ENCODE measurements at places on chromosomes 16 and 17.

GRCh38 chr17:67107171-67107570 is 62.8 kb downstream of the CACNG1 start:
- DNase-seq, result no peak

GRCh38 chr16:89537549-89537925 is 22.9 kb upstream of the RPL13 start:
- no peak for DNase-seq

GRCh38 chr16:70290949-70291519 is 1.7 kb upstream of the AARS1 start:
- no peak for DNase-seq

- no peak for DNase-seq
Observed at GRCh38 chr17:29592850-29593551, at the start of gene ANKRD13B. Gene ANKRD13B (plus strand): TSS chr17:29593132. CDS start chr17:29593622, 490 bp downstream.

DNA sequence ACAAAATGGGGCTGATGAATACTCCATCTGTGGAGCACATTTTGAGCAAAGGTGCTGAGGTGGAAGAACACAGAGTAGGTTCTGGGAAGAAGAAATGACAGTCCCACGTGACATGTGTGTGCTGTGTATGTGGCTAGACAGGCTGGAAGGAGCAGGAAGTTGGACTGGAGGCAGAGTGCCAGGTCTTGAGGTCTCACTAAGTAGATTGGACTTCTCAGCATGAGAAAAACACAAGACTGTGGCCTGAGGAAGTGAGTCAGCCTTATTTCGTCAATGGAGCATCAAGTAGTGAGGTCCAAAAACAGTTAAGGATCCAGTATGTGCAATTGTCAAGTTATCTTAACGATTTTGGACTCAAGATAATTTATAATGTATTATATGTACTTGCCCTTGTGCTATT is 736.5 kb downstream of the KCNJ2 start:
- no peak for DNase-seq

DNA sequence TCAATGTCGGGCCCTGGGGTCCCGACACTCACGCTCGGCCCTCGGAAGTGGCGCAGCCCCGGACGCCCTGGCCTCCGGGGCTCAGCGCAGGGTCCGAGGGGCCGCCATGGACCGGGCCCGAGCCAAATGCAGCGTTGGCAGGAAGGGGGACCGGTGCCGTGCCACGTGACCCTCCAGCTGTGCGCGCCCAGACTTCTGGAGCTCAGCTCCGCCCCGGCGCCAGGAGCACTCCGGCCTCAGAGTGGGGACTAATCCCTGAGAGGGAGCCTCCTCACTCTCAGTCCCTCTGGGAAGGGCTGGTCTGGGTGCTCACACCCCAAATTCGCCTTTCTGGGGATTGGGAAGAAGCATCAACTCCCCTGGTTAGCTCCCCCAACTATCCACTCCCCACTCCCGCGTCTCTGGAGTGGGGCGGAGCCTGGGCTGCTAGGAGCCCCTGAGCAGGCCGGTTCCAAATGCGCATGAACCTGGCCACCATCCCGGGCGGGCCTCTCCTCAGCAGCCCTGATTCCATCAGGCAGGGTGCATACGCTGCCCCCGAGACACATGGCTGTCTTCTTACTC is at the start of gene B3GNT9:
B3GNT9 (minus strand) TSS at position 166 of the 564 bp plus-strand sequence. CDS start 513 bp downstream, outside the sequence.
- DNase-seq, result peak; percentile 29

DNA sequence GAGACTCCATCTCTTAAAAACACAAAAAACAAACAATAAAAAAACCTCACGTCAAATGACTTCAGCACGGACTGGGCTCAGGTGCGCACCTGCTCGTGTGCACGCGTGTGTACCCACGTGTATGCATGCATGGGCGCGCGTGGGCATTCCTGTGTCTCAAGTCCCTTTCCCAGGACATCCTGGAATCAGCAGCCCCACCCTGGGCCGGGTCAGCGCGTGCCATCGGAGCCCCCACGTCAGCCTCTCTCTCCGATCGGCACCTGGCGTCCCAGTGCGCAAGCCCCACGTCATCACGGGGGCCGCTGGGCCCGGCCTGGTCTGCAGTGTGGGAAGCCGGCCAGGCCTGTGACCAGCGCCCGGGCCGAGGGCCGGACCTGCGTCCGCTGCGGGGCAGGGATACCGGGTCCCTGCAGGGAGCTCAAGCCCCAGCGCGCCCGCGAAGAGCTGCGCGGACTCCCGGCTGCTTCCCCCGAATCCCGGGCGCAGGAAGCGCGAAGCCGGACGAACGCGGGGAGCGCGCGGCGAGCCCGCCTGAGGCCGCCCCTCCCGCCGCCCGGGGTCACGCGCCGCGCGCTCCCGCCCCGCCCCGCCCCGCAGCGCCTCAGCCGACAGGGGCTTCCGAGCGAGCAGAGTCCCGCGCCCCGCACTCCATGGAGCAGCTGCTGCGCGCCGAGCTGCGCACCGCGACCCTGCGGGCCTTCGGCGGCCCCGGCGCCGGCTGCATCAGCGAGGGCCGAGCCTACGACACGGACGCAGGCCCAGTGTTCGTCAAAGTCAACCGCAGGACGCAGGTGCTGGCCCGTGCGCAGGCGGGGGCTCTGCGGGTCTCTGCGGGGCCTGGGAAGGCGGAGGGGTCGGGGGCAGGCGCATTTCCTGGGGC is at the start of gene FN3K:
FN3K (plus strand) TSS at position 629 of the 880 bp plus-strand sequence; CDS start at position 651, 22 bp downstream.
- peak; percentile 23 for DNase-seq
